ENCODE measurements at places on chromosomes 6 and 20.

DNA sequence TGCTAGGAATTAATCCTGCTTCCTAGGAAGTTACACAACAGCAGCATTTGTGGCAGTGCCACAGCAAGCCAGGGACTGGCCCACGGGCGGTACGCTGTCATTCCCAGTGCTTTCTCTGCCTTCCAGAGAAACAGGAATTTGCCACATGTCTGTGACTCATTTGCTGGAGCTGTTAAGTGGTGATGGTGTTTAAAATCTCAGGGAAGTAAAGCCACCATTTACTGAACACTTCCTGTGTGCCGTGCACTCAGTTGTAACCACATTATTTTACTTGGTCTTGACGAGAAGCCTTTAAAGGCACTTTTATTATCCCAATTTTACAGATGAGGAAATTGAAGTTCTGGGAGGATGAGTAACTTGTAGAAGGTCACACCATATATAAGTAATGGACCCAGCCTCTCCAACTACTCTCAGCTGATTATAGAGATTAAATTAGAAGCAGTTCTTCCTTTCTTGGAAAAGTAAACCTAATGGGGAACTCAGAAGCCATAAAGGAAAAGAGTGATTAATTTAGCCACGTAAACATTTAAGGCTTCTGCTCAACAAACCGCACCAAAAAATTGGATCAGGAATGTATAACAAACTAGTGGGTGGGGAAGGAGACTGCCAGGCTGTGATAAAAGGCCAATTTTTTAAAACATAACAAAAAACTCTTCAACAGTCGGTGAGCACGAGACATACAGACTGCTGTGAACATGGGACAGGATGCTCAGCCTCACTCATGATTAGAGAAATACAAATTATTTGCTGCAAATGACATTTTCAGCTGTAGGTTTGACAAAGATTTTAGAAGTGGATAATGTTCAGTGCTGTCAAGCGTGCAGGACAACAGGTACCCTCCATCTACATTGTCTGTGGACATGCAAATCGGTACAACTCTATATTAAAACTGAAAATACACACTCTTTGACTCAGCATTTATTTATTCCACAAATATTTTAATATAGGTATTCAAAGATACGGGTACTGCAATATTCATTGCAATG lies 311.2 kb downstream of the NRN1 start:
- DNase-seq, result no peak

- no peak for DNase-seq
Observed at GRCh38 chr6:85751374-85752055, 108.8 kb upstream of the SYNCRIP start.

- no peak for DNase-seq
Observed at GRCh38 chr6:116648156-116648555, 20.4 kb downstream of the ZUP1 start.

GRCh38 chr6:82066991-82067411 lies 180.5 kb downstream of the IBTK start:
- no peak for DNase-seq

DNA sequence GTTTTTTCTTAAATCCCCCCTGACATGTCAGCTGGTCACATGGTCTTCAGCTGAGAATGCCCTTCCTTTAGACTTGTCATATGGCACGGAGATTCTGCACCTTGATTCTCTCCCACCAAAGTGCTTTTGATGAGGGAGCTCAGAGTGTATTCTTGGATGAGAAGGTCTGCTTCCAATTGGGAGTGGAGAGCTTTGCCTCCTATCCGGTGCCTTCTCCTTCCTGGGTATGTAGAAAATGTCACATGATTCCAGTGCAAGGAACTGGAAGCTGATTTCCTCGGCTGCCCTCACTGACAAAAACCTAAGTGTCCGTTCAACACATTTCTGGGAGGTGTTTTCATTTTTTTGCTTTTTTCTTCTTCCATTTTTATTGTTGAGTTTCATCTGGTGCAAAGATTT lies 197.2 kb downstream of the TFAP2C start:
- DNase-seq, result no peak

Data from CD4-positive, alpha-beta T cell treated with Interleukin-21 for 1 hour (primary cell).